NAMALWA (cell line): ENCODE measurements at places on chromosomes 5 and 9.

- no peak for DNase-seq
Observed at GRCh38 chr5:15550502-15551112, 50.6 kb downstream of the FBXL7 start.

DNA sequence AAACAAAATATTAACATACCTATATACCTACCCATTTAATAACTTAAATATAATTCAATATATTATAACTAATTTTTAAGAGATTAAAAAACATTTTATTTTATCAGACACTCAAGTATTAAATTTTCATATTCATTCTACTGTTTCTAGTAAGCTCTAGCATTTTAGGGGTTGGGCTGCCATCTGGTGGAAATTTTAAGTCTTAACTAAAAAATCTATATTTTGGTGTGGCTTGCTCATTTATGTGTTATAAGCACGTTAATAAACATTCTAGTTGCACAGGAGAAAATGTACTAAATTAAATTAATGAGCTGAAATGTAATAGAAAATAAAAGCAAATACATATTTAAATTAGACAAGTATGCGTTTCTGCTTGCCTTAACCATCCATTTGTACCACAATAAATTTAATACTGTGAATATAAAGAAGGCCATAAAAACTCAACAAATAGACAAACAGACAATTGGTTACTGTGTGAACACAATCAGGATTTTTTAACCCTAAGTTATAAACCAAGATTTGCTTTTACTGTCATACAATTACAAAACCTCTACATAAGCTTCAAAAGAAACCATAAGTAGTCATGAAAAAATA lies 1728.3 kb upstream of the CDH9 start:
- DNase-seq: peak; percentile 61

- no peak for DNase-seq
Observed at GRCh38 chr5:8633259-8633658, 764.3 kb downstream of the MTRR start.

DNA sequence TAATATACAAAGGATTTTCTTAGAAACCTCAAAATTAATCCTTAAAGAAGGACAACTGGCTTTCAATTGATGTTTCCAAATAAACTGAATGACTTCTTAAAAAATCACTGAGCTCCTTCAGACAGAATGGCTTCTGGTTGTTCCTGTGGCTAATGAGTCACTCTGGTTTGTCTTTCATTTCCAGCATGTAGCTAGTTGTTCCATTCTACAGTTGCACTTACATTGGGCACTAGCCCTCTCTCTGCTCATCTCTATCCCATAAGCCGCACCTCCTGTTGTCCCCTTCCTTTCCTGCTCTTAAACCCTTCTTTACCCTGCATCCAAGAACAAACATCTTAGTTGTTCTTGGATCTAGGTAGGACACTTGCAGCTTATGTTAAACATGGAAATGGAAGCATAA lies 235.3 kb upstream of the HAPLN1 start:
- no peak for DNase-seq

DNA sequence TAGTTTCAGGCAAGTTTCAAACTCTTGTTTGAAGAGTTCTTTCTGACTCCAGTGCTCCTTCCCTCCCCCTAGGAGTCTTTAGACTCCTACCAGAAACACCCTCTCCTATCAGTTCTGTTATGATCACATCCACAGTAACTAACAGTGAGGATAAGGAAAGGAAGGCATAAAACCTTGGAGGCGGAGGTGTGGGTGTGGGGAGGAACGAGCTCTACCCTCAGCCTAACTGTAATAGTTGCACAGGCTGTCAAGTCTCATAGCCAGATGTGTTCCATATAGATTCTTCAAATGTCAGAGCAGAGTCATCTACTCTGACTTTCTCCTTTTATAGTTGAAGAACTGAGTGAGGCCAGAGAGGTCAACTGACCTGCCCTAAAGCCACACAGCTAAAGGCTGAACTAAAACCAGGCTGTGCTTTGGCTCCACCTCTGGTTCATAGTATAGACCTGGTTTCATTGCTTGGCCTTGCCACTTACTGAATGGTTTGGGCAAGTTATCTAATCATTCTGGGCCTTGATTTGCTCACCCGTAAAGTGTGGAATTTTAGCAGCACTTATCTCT lies 34.4 kb upstream of the PIK3R1 start:
- DNase-seq: no peak

GRCh38 chr9:114025760-114026159 lies 52.3 kb downstream of the AMBP start:
- no peak for DNase-seq

DNA sequence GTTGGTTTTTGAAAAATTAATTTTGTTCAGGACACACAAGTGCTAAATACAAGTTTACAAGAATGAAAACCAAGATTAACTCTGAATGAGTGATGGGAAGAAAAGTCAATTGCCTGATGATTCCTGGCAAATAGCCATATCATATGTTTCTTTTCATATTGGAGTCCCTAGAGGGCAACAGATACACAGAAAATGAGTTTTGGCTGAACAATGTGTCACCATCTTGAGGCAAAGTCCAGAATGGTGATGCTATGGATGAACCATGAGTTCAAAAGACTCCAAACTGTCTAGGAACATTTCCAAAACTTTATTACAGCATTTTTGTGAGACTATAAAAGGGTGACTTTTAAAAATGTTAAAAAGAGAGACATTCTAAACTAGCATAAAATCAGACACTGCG lies 382.9 kb downstream of the TMEM161B start:
- DNase-seq: no peak

DNA sequence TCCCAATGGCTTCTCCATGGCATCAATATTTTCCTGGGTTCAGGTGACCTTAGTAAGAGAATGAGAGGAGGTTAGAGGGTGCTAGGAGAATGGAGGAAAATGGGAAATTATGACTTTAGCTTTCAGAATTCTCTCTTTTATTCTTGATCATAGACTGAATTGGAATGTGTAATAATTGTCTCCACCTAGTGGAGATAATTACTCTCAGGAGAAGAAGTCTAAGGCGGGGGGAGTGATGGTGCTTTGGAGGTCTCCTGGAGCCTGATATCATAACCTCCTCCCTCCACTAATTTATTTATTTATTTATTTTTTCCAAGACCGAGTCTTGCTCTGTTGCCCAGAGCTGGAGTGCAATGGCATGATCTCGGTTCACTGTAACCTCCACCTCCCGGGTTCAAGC lies 221.3 kb downstream of the GRIA1 start:
- DNase-seq: no peak

- DNase-seq: no peak
Observed at GRCh38 chr5:61650661-61651060, 318.6 kb downstream of the ZSWIM6 start.

DNA sequence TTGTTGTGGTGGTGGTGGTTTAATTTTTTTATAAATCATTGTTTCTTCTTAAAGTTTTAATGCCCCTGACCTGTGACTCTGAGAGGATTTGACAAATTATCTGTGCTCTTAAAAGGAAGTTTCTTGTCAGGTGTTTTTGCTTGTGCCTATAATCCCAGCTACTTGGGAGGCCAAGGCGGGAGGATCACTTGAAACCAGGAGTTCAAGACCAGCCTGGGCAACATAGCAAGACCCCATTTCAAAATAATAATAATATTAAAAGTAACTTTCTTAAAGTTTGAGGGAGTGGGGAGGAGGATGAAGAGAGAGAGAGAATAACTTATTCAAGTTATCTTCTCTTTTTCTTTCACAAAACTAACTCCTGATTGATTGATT lies 12.2 kb upstream of the ERMP1 start:
- DNase-seq: no peak

DNA sequence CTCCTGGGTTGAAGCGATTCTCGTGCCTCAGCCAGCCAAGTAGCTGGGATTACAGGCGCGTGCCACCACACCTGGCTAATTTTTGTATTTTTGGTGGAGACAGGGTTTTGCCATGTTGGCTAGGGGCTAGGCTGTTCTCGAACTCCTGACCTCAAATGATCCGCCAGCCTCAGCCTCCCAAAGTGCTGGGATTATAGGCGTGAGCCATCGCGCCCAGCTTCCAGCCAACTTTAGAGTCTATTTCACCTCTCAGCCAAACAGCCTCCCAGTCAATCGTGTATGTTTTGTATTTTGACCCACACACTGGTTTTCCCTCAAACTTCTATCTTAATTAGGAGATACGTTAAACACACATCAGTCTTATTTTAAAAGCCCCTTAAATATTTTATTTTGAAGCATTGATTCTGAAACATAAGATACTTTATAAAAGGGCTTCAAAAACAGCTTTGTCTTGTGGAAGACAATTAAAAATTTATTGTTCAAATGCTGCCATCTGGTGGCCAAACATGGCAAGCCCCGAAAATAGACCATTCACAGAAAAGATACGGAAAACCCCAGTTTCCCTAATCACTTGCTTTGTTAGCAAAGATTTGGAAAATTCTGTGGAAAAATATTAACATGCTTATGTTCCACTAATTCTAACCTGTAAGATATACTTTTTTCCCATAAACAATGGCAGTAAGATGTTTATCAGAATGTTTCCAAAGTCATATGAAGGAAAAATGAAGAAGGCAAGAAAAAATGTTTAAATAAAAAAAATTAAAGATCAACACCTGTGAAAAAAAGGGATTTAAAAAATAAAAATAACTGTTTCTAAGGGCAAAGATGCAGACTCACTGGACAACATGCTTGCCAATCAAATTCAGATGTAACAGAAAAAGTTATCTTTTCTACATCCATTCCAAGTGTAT lies 33.1 kb downstream of the APTX start:
- peak; percentile 67 for DNase-seq

GRCh38 chr9:33453999-33454660 lies 6.7 kb upstream of the AQP3 start:
- DNase-seq: no peak

- no peak for DNase-seq
Observed at GRCh38 chr5:99317136-99317535, 388.3 kb upstream of the CHD1 start.

- no peak for DNase-seq
Observed at GRCh38 chr5:83099445-83099844, 22.1 kb downstream of the XRCC4 start.

DNA sequence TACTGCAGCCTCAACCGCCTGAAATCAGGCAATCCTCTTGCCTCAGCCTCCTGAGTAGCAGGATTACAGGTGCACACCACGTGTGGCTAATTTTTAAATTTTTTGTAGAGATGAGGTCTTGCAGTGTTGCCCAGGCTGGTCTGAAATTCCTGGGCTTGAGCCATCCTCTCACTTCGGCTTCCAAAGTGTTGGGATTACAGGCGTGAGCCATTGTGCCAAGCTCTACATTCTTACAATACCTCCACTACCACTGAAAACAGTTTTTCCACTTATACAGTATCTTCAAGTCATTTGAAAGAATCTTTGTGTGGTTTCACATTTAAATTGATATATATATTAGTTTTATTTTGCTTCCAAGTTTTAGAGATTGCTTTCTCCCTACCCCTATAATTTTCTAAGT lies 42.6 kb downstream of the LARP1 start:
- DNase-seq: no peak

- DNase-seq: peak; percentile 84
Observed at GRCh38 chr5:95822542-95823181, at the start of gene GLRX. TSS of gene GLRX (minus strand) at chr5:95822726. CDS start at chr5:95822662, 64 bp downstream.

- DNase-seq: no peak
Observed at GRCh38 chr5:17801595-17801994, 167.3 kb downstream of the TAF11L14 start.

GRCh38 chr5:112349371-112349770 lies 69.7 kb downstream of the EPB41L4A start:
- no peak for DNase-seq
